Aorta (tissue), 5 donors: ENCODE measurements at places on chromosomes 2 and 18. TPM values are rescaled to one million over a fixed set of nuclear protein-coding genes. Genes with fewer than 3 reads are reported as not detected.

- no peak for DNase-seq
Measured at GRCh38 chr2:181465676-181466375, 8.6 kb downstream of the ITGA4 start.

Gene ZDBF2
- 15.1 TPM for total RNA-seq

- no peak for DNase-seq
Measured at GRCh38 chr2:143607231-143608062, 478.2 kb downstream of the ARHGAP15 start.

DNA sequence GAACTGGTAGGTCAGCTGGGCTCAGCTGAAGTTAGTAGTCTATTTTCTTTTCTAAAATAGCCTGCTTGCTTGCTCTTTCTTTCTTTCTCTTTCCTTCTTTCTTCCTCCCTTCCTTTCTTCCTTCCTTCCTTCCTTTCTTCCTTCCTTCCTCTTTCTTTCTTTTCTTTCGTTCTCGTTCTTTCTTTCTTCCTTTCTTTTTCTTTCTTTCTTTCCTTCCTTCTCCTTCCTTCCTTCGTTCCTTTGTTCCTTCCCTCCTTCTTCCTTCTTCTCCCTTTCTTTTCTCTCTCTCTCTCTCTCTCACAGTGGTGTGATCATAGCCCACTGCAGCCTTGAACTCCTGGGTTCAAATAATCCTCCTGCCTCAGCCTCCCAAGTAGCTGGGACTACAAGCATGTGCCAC, 29.2 kb upstream of the KDM3A start:
- no peak for DNase-seq

- no peak for DNase-seq
Measured at GRCh38 chr2:180983468-180984242, 3.2 kb downstream of the UBE2E3 start.

DNA sequence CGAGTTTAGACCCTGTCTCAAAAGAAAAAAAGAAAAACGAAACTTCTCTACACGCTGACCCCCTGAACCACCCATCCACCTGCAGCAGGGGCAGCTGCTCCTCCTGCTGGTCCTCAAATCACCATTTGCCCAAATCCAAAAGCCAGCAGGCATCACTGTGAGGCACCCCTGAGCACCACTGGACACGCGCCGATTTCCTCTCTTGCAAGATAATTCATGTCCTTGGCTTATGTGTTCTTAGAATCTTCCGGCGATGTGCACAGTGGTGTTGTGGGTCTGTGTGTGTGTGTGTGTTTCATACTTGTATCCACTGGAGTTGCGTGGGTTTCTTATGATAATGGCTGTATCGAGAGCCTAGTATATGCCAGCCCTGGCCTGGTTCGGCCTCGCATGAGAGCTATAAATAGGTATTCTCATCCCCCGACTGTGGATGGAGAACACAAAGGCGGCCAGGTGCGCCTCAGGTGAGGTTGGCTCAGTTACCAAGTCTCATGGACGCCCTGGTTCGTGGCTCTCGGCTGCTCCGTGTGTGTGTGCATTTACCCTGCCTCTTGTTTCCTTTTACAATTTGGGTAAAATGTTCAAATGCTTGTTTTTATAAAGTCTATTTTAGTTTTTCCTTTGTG, 235.5 kb downstream of the HDAC4 start:
- peak; percentile 16 for DNase-seq

DNA sequence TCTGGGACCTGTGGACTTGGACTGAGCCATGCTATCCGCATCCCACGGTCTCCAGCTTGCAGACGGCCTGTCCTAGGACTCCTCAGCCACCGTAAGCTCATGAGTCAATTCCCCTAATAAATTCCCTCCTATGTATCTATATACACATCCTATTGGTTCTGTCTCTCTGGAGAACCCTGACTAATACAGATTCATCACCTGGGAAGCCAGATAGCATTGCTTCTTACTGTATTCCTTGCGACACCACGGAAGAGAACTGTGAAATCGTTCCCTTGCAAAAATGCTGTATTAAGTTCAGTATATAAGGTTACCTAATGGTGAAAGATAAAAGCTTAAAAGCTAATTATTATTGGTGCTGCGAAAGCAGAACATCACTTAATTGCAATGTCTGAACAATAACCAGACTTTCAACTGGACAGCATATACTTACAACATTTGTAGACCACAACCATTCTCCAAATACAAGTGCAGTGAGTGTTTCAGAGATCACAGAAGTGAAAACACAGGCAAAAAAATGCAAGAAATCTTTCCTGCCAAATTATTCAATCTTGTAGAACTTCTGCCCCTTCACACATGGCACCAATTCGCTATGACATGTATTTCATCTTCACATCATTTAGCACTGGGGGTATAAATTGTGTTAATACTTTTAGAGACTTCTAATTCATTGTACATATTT, 352.9 kb downstream of the TXNL1 start:
- DNase-seq = no peak

GRCh38 chr2:204116159-204116792, 179.7 kb downstream of the ICOS start:
- DNase-seq = no peak

Gene BOLL
- not detected for total RNA-seq

GRCh38 chr2:20574423-20574911, 76.4 kb downstream of the HS1BP3 start:
- DNase-seq = no peak

GRCh38 chr2:3208591-3208990, 169.0 kb downstream of the EIPR1 start:
- DNase-seq = no peak

DNA sequence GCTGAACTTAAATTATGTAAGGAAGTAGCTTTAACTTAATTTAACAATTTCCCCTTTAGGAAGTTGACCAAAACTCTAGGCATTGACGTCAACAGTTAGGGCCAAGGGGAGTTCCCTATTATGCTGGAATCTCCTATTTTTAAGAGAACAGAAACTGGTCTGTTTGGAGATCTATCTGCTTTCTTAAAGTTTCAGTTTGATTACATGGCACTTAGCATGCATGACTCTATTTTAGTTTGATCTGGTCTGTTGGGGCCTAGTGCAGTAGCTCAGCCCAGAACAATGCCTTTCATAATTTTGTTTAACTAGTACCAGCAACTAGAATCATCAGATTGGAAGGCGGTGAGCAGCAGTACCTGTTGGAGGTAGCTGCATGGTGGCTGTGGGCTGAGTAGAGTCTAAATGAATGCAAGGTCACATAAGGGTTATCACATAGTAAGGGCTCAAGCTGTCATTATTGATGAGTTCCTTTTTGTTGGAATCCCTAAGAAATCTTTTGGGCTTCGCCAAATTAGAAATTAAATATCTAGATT, 60.5 kb upstream of the ZNG1B start:
- no peak for DNase-seq

DNA sequence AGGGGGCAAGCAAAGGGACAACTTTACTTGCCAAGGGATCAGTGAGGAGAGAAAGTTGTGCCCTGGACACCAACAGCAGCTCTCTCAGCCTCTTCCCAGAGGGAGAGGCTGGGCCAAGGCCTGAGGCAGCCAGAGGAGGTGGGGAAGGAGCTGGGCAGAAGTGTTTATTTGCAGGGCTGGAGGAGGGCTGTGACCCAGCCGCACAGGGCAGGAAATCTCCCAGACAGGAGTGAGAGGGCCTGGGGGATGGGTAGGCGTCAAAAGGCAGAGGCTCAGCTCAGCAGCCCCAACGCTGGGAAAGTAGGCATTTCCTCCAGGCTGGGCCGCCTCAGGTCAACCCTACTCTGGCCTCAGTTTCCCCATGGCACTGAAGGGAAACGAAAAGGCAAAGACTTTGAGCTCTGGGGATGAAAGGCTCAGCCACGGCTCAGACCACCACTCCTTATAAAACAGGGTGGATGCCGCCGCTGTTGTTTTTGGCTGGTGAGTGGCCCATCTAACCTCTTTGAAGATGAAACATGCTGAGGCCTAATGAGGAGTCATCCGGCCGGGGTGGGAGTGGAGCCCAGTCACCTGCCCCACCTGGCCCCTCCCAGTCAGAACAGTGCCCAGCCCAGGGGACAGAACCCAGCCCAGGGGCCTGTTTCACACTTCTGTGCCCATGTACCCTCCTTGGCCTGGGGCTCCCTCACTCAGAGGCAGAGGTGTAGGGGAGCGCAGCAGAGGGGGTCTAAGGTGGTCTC, 21.9 kb upstream of the SEMA4C start:
- no peak for DNase-seq

DNA sequence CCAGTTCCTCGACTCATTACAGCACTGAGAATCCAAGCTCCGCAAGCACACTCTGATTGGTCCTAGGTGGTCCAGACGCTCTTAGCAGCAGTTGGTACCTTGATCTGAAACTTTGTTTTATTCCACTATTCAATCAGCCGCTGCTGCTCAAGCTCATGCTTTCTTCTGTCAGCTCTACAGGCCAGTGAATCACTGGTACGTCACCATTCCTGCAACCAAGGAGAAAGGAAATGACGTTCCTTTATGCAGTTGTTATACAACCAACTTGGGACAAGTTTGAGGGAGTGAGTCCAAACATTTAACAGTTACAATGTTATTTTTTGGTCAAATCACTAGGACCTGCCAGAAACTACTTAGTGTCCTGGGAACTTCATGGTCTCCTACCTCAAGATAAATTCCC, 398.8 kb upstream of the TMEFF2 start:
- DNase-seq = no peak

Gene CRYBA2
- total RNA-seq = not detected

DNA sequence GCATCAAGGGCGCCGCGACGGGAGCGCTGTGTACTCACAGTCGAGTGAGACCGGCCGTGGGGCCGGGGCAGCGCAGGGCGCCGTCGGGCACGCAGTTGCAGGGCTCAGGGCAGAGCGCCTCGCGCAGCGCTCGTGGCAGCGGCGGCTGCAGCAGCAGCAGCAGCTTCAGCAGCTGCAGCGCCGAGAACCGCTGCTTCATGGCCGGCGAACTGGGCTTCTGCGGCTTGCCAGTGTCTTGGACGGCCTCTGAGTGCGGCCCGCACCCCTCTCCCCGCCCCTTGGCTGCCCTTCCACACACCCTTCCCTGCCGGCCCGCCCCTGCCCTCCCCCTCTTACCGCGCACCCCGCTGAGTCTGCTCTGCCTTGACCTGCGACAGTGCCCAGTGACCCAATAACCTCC, at the start of gene LHCGR:
TSS of gene LHCGR (minus strand) at position 252 of the 400 bp plus-strand sequence. CDS start at position 199, 53 bp downstream.
- DNase-seq = no peak

- DNase-seq = no peak
Measured at GRCh38 chr2:171958475-171958874, 36.2 kb downstream of the HAT1 start.

- DNase-seq = no peak
Measured at GRCh38 chr2:215615067-215615802, 179.4 kb upstream of the FN1 start.

GRCh38 chr18:36590621-36591580, 237.9 kb downstream of the TPGS2 start:
- no peak for DNase-seq

- no peak for DNase-seq
Measured at GRCh38 chr2:214471990-214472389, 61.1 kb downstream of the VWC2L start.

Gene POTEJ
- not detected for total RNA-seq

- no peak for DNase-seq
Measured at GRCh38 chr2:85797263-85797660, 43.5 kb downstream of the ATOH8 start.

Gene ANKRD53
- total RNA-seq = 1.9 TPM

Gene SKOR2
- total RNA-seq = not detected

DNA sequence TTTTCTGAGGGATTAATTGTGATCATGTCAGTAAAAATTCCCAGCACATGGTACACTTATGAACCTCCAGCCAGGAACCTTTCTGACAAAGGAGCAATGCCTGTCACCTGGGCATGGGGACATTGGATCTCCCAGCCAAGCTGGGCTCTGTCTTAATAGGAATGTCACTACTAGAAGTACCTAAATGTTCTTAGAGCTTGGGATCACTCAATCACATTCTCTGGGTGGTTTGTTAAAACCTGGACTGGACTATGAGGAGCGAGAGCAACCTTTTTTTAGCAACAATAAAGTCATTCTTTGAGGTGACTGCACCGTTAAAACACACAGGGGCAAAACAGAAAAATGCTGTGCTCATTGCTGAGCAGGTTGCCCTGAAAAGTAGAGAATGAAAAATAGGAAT, 6.4 kb upstream of the PPP1CB start:
- no peak for DNase-seq

- DNase-seq = no peak
Measured at GRCh38 chr2:229392196-229392595, 121.1 kb upstream of the PID1 start.

DNA sequence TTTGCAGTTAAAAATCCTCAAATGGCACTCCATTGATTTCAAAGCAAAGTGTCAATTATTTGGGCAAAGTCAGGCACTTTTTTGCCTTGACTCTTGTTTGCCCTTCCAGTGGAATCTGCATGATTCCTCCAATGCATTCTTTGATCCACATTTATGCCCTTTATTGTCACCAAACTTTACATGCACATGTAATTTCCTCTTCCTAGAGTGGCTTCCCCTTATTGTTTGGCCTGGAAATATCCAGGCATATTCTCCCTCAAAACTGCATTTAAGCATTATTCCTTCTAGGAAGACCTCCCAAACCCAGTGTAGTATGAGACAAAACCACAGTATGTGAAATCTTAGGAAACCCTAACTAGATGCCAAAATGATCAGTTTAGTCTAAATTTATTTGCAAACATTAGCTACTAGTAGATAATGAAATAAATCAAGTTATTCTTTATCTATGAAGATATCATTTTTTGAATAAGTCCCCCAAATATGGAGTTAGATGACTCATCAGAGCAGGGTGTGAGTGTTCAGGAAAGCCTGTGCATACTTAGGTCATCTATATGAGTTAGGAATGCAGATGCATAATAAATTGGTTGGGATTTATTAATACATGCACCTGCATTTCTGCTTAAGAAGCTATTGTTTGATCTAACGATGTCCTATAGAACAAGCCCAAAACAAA, 433.3 kb upstream of the TCF4 start:
- DNase-seq = no peak

GRCh38 chr2:113705982-113706523, 50.4 kb downstream of the SLC35F5 start:
- DNase-seq = no peak

DNA sequence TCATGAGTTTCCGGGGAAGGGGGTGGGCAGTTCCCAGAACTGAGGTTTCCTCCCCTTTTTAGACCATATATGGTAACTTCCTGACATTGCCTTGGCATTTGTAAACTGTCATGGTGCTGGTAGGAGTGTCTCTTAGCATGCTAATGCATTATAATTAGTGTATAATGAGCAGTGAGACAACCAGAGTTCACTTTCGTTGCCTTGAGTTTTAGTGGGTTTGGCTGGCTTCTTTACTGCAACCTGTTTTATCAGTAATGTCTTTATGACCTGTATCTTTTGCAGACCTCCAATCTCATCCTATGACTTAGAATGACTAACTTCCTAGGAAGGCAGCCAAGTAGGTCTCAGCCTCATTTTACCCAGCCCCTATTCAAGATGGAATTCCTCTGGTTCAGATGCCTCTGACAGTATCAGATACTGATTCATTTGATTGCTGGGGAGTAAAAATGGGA, 447.3 kb downstream of the XIRP2 start:
- no peak for DNase-seq

- DNase-seq = no peak
Measured at GRCh38 chr2:11949732-11950523, 203.5 kb downstream of the LPIN1 start.

Gene IL1RN
- total RNA-seq = 7.1 TPM
